ENCODE measurements at places on chromosomes 3 and 15.

DNA sequence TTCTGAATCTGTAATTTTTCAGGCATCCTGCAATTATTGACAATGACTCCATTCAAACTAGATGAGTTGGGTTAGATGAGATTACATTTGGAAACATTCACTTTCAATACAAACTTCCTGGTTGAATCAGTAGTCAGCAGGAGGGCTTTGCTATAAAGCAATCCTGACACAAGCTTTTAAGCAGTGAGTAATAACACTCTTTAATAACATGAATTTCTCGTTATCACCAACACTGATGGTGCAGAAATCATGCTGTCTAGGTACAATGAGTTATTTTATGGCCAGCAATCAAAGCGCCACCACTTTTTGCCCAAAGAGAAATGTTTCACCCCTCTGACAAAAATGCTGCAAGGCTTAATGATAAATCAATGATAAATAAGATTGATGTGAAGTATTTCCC is 474.8 kb upstream of the CNTN4 start:
- DNase-seq = no peak

GRCh38 chr15:41811432-41812195 is 16.3 kb upstream of the JMJD7 start:
- peak; percentile 78 for DNase-seq

- DNase-seq = peak; percentile 47
These were observed 61.8 kb downstream of the SLC12A8 start for GRCh38 chr3:125150525-125151441.

GRCh38 chr3:124973290-124973689 is 38.7 kb upstream of the MUC13 start:
- no peak for DNase-seq

GRCh38 chr15:91099995-91100813 is at the start of gene SV2B:
Gene SV2B (plus strand): TSS chr15:91100257. CDS start chr15:91226264, 126,007 bp downstream.
- peak; percentile 1 for DNase-seq

DNA sequence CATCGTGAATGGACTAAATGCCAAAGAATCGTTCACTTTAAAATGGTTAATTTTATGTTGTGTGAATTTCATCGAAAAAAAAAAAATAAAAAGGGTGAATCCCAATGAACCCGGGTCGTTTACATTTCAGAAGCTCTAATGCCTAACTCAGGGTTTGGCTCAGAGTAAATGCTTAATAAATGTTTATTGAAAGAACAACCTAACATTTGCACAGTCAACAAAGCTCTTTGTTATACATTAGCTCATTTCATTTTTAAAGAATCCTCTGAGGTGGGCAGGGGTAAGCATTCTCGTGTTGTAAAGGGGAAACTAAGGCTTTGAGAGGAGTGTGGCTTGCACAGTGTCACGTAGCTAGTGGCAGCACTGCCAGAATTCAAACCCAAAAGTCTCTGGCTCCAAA is 109.5 kb downstream of the RPLP1 start:
- no peak for DNase-seq

DNA sequence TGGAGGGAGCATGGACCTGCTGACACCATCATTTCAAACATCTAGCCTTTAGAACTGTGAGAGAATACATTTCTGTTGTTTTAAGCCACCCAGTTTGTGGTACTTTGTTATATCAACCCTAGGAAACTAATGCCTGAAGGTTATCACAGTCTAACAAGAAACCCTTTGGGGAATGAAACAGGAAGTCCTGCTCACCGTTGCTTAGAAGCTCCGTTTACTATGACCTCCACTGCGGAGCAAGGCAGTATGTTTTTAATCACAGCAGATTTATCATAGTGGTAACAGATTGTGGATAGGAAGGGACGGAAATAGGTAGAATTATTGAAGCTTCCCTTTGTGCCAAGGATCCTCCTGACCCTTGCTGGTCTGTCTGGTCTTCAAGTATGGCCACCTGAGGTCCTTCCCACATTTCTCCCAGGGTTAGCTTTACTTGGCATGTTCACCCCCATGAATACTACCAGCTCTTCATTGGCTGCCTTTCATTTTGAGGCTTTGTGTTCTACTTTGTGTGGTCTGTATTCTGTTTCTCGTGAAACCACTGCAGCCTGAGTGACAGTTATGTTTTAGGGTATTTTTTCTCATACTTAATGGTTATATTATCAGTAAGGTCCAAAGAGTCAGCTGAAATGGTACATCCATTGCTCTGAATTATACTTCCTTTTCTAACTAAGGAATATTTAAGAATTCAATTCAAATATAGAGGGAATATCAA is 201.6 kb downstream of the CHST2 start:
- no peak for DNase-seq

DNA sequence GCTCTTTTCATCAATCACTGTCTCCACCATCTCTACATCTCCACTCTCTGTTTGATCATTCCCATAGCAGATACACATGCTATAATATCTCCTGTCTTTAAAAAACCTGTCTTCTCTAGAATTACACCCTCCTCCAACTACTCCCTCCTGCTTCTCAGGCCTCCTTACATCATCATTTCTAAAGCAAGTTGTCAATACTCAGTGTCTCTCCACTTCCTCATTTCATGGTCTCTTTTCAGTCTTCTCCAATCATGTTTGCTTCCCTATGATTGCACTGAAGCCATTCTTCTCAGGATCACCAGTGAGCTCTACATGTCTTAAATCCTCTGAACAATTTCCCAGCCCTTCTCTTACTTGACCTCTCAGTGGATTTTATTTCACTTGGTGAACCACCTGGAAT is 87.0 kb upstream of the ZNF280D start:
- DNase-seq = no peak

- peak; percentile 45 for DNase-seq
These were observed 14.3 kb downstream of the ARL8B start for GRCh38 chr3:5136211-5136918.

GRCh38 chr3:11826628-11827265 is 19.9 kb downstream of the TAMM41 start:
- DNase-seq = peak; percentile 37

- no peak for DNase-seq
These were observed 585.8 kb downstream of the NLGN1 start for GRCh38 chr3:173983343-173983742.

All from ACHN (cell line).